ENCODE measurements at places on chromosomes 16 and 17. TPM values are rescaled to one million over a fixed set of nuclear protein-coding genes. Genes with fewer than 3 reads are reported as not detected.

DNA sequence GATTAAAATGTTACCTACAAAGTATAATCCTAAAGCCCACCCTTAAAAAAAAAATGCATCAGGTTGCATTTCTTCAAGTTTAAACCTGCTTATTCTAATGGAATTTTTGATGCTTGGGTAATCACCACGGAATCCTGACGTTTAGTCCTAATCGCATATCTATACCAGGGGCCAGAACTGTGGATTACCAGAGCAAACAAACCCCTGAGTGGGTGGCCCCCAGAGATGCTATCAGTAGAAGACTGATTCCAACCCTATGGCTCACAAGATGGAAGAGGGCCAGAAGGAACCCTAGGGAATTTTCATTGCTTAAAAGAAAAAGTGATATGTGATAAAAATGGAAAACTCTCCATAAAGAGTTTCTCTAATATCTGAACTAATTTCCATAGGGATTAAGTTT, 152.2 kb upstream of the NOG start:
- DNase-seq: no peak

DNA sequence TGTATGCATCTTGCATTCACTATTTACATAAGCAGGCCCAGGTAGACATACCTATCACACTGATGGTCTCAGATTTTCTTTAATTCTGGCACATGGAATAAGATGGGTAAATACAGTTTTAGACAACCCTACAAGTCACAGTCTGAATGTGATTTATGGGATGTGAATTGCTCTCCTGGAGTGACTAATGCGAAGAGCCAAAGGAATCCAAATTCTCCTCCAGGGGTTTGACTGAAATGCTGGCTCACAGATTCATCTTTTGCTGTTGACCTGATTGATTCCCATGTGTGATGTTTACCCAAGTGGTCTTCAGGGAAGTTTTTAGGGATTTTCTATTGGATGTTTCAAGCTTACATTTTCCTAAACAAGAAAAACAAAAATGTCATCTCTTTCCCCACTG, 277.9 kb upstream of the MON1B start:
- DNase-seq: no peak

Gene CHST5
- 1.0 TPM for total RNA-seq

- no peak for DNase-seq
These were observed 12.9 kb downstream of the COL1A1 start for GRCh38 chr17:50188531-50188920.

Gene ESRP2
- total RNA-seq: 0.26 TPM

DNA sequence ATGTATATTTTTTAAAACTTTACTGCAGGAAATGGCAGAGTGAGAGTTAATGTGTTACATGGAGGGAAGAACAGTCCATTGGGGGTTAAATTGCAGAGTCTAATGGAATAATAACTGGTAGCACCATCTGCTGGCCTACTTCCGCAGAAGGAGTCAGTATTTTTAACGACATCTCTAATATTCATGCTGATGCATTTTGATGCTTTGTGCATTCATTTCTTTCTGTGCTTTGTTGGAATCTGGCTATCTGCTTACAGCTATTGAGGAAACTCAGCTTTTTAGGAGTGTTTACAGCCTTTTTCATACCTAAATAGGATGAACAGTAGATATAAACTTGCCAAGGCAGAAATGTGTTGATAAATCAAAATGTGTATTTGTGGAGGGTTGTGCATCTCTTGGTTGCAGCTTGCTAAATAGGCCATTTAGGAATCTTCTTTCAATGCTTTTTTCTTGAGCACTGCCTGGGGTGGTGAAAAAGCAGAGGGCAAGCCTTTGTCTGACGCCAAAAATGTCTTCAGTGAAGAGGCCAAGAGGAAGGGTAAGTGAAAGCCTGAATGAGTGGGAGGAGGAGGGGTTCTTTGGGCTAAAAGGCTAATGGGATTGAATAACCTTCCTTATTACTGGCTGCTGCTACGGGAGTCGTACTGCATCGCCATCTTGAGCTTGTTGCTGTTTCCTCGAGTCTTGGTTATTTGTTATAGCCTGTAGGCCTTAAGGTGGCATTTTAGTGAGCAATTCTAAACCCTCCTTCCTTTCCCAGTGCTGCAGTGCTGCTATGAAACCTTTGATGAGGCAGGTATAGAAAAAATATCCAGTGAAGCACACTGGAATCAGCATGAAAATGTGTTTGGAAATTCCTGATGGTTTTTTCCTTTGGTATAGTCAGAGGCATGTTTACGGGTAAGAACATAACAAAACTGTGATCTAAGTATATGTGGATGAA, 153.3 kb downstream of the CHD9 start:
- no peak for DNase-seq

GRCh38 chr16:21301168-21301894, 23.2 kb upstream of the CRYM start:
- peak; percentile 73 for DNase-seq

DNA sequence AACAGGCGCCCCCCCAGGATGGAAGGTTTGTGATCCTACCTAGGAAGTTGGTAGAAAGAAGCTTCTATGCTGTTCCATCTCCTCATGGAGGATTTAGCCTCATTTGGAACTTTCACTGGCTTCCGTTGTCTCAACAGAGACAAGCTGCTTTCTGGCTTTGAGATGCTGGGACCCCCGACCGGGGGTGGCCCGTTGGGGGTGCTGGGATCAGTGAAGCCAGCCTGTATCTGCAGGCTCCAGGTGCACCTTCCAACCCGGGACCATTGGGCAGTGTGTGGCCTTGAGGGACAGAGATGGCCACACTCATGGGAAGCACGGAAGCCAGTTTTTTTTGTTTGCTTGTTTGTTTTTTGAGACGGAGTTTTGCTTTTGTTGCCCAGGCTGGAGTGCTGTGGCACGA, 15.4 kb downstream of the CIBAR2 start:
- DNase-seq: no peak

DNA sequence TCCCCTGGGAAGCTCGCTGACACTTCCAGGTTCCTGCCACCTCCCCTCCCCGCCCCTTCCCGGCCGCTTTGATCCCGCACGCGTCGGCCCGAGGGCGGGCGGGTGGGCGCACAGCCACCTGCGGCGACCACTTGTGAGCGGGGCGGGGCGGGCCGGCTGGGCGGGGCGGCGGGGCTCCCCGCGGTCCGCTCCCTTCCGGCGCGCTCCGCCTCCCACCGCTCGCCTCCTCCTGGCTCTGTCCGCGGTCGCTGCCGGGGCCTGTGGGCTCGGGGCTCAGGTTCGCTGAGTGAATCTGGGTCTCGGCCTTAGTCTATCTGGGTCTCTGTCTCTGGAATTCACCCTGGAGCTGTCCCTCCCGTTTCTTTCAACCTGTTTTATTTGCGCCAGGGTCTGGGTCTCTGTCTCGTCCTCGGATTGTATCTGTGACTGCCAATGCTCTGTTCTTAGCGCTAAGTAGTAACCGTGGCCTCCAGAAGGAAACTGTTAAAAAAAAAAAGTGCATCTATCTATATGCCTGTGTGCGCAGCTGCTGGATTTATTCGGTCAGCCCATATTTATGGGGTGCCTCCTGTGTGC, 2.7 kb upstream of the HES7 start:
- peak; percentile 46 for DNase-seq

- DNase-seq: peak; percentile 44
These were observed 34.1 kb downstream of the TK2 start for GRCh38 chr16:66515596-66516508.

Gene MYO1C
- total RNA-seq: 89.1 TPM

DNA sequence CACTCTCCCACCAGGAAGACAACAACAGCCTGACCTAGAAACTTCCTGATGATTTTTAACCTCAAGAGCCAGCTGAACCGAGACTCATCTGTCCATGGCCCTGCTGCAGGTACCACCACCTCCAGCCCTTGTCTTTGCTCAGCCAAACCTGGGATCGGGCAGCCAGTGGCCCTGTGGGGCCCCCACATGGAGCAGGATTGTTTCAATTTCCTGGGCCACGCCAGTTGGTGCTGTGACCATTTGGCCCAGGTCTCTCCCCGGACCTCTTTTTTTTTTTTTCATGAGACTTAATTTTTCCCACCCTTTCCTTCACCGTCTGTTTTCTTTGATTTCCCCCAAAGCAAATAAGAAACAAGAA, 8.3 kb upstream of the HOXB2 start:
- no peak for DNase-seq

Gene ZP2
- not detected for total RNA-seq

DNA sequence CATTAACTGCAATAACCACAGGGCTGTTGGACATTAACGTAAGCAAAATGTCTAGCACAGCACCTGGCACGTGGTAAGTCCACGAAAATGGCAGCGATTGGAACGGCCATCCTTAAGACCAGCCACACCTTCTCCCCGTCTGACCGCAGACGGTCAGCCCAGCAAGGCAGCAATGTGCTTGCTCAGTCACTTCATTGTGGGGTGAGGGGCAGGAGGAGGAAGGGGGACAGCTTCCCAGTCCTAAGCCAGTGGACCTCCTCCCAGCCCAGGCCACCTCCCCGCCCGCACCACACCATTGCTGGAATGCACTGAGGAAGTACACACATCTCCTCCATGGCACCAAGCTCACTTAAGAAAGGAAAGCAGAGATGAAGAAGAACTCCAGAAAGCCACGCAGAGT, 8.6 kb upstream of the MYLK3 start:
- DNase-seq: no peak

- DNase-seq: no peak
These were observed 8.9 kb upstream of the TCF25 start for GRCh38 chr16:89864527-89864820.

- DNase-seq: no peak
These were observed 412.0 kb upstream of the MAF start for GRCh38 chr16:80012586-80012985.

- DNase-seq: no peak
These were observed 611 bp downstream of the SMARCE1 start for GRCh38 chr17:40646791-40647623.

Gene CACNG5
- total RNA-seq: 6.6 TPM

Gene SLC38A8
- not detected for total RNA-seq

Gene FCSK
- total RNA-seq: 12.1 TPM

- DNase-seq: no peak
These were observed 3.6 kb downstream of the FOXN1 start for GRCh38 chr17:28509789-28510188.

Gene PPM1E
- not detected for total RNA-seq

DNA sequence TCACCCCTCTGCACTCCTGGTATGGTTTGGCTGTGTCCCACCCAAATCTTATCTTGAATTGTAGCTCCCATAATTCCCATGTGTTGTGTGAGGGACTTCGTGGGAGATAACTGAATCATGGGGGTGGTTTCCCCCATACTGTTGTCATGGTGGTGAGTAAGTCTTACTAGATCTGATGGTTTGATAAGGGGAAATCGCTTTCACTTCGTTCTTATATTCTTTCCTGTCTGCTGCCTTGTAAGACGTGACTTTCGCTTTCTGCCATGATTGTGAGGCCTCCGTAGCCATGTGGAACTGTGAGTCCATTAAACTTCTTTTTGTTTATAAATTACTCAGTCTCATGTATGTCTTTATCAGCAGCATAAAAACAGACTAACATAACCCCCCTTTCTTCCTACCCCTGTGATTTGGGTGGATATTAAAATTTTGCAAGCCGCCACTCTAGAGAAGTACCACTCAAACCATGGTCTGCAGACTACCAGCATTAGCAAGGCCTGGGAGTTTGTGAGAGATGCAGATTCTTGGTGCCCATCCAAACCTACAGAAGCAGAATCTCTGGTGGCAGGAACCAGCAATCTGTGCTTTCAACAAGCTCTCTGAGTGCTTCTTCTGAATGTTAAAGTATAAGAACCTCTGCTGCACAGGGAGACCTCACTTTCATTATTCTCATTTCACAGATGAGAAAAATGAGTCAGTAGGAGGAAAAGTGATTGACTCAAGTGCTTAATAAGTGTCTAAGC, 999.5 kb upstream of the EEF2KMT start:
- no peak for DNase-seq

DNA sequence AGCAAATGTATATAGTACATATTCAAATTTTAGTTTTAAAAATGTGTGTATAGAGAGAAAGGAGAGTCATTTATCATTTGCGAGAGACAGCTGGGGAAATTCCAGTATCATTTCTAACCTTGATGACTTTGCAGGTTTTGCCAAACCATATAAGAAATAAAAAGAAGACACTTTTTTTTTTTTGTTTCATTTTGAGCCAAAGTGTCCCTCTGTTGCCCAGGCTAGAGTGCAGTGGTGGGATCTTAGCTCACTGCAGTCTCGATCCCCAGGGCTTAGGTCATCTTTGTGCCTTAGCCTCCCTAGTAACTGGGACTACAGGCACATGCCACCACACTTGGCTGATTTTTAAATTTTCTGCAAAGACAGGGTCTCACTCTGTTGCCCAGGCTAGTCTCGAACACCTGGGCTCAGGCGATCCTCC, 38.4 kb upstream of the VWA3A start:
- DNase-seq: no peak

Gene OTOA
- total RNA-seq: not detected

Gene WFDC1
- 0.77 TPM for total RNA-seq

- no peak for DNase-seq
These were observed 5.3 kb upstream of the HAS3 start for GRCh38 chr16:69100071-69100691.

- DNase-seq: no peak
These were observed 44.1 kb downstream of the COG7 start for GRCh38 chr16:23408823-23409298.

Gene ARL17B
- total RNA-seq: 12.6 TPM

DNA sequence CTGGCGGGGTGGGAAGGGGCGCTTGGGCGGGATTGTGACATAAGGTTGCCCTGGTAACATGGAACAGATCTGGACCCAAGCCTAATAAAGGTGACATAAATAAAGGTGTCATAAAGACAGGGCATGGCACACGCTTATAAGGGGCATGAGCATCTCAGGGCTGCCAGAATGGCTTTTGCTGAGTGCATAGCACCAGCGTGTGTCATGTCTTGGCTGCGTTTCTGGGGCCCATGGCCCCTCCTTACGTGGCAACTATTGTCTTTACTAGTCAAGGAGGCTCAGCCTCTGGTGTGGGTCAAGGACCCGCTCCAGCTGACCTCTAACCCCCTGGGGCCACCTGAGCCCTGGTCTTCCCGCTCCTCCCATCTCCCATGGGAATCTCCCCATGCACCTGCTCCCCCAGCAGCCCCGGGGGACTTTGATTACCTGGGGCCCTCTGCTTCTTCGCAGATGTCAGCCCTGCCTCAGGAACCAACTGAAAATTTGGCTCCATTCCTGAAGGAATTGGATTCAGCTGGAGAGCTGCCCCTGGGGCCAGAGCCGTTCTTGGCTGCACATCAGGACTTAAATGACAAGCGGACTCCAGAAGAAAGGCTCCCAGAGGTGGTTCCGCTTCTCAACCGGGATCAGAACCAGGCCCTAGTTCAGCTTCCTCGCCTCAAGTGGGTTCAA, 13.9 kb downstream of the LRRC37B start:
- no peak for DNase-seq

DNA sequence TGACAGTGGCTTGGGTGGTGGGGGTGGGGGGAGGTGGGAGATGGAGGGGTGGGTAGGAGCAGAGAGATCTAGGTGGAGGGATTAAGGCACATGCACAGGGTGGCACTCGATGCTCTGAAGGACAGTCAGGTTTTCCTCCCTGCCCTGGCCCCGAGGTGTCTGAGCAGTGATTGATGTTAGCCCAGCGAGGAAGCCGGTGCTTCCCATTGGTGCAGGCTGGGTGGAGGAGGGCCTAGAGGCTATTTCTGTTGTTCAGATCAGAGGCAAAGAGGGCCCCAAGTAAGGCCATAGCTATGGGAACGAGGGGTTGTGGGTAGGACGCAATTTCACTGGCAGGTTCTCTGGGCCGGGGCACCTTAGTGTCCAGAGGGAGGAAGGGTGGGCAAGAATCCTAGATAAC, 23.1 kb downstream of the CACNA1G start:
- no peak for DNase-seq

Measured in uterus (tissue), 4 donors.